Hypothalamus (tissue), 51 donors: ENCODE measurements at places on chromosomes 2 and 18.

DNA sequence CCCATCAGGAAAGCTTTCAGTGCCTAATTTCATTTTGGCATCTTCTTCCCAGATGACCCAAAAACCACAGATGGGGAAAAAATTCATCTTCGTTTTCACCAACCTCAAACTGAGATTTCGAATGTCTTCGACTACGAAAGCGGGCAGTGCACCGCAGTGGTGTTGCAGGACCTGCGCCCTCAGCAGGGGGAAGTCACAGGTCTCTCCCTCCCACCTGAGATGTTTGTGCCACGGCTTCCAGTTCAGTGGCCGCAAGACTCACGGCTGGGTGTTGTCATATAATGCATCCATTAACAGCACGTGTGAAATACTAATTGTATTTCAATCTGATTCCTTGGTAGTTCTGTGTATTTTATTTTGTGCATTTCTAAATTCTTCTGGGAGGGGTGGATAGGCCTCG lies 66.2 kb upstream of the SALL3 start:
- no peak for DNase-seq

GRCh38 chr18:27749194-27749593 lies 427.7 kb downstream of the CDH2 start:
- no peak for DNase-seq

DNA sequence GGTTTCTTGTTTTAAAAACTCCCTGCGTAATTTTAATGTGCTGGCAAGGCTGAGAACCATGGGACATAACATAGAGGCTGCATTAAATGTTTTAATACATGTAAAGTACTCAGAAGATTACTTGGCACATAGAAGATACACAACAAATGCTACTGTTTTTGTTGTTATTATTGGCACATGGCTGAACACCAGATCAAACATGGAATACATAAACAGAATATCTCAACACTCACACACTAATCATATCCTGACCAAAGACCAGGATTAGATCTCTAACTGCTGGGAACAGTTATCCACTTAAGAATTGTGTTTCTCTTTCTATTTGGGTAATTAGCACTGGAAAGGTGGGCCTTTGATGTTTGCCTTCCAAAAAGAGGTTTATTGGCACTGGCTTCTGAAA lies 69.3 kb downstream of the KCNE4 start:
- no peak for DNase-seq

- no peak for DNase-seq
These were observed 26.2 kb downstream of the GLI2 start for GRCh38 chr2:120761911-120762310.

DNA sequence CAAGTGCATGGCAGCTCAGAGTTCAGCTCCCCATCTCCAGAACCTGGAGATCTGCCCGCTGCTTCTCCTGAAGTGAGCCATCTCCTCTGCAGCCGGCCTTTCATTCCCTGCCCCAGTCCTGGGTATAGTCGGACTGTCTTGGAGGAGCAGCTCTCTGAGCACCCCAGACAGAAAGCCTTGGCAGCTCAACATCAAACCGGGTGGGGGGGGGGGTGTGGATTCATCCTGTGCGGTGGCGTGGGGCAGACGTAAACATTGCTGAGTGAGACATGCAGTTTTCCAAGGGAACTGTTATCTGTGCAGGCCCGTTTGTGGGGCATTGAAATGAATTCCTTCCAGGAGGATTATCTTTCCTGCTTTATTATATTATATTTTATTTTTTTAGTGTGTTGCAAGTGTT lies 125.9 kb upstream of the MYCN start:
- DNase-seq = no peak

- no peak for DNase-seq
These were observed 17.9 kb upstream of the PTPN4 start for GRCh38 chr2:119741868-119742267.

DNA sequence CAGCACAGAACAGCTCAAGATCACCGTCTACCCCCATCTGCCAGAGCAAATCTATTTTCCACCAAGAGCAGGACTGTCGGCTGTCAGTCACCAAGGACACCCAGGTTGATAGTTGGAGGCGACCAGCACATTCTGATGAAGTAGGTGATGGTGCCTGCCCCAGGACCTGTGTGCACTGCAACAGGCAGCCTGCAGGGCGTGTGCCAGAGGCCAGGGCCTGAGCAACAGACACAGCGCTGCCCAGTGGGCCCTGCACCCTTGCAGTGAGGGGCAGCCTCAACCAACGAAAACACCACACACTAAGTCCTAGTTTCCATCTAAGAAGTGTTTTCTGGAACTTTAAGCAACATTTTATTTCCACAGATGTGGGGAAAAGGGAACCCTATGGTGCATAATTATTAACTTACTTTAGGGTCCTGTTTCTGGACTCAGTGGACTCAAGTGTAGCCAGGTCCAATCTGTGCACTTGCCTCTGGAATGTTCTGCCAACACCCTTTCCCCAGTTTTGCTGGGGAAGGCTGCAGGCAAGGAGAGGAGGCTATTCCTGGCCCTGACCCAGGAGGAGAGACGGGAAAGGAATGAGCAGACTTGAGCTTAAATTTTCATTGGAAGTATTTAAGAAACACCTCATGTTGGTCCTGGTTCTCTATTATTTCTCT lies 61.5 kb downstream of the ADNP2 start:
- no peak for DNase-seq

- DNase-seq = no peak
These were observed 77.5 kb upstream of the GLI2 start for GRCh38 chr2:120658042-120658769.
